ENCODE measurements at places on chromosomes 16 and 17.
A peak's percentile ranks its signal among the peaks of the same experiment; 100 is the strongest.

GRCh38 chr17:3222505-3222904, 15.0 kb downstream of the OR1A1 start:
- DNase-seq = no peak

GRCh38 chr16:89349947-89350633, 132.6 kb downstream of the ZNF778 start:
- no peak for DNase-seq

GRCh38 chr17:39823407-39824054, 40.6 kb downstream of the IKZF3 start:
- DNase-seq = no peak

DNA sequence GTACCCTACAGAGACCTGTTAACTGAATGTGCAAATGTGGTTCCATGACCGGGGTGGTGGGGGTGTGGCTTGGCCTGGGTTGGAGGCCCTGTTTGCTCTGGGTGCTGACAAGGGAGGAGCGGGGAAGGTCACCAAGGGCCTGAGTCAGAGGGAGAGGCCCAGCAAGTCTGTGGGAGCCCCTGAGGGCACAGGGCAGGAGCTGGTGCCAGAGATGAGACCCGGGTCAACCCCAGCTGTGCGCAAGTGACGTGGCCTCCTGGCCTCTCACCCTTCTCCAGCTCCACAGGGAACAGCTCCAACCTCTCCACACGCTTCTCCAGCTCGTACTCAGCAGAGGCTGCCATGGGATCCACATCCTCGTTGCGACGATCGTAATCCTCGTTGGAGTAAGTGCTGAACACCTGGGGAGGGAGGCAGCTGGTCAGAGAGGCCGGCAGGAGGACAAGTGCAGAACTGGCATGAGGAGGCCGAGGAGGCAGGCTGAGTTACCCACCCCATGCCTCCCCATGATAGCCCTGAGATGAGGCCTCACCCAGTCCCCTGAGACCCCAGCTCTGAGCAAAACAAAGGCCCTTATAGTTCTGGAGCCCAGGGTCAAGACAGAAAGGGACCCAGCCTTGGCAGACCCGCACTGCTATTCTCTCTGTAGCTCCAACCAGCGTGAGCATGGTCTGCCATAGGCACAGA, 5.5 kb downstream of the PPP1R9B start:
- DNase-seq = no peak

- DNase-seq = no peak
Observed at GRCh38 chr17:5446786-5447185, 7.8 kb upstream of the C1QBP start.

- DNase-seq = no peak
Observed at GRCh38 chr17:2022647-2023240, 2.4 kb downstream of the RTN4RL1 start.

- peak; percentile 11 for DNase-seq
Observed at GRCh38 chr17:73667181-73667959, 23.1 kb upstream of the SDK2 start.

GRCh38 chr17:35449371-35449931, 885 bp upstream of the SLFN13 start:
- no peak for DNase-seq

GRCh38 chr17:70434536-70435490, 265.5 kb downstream of the KCNJ2 start:
- DNase-seq = no peak

GRCh38 chr16:20865420-20866131, 34.6 kb downstream of the DCUN1D3 start:
- no peak for DNase-seq

- peak; percentile 70 for DNase-seq
Observed at GRCh38 chr16:1363501-1364041, 11.8 kb downstream of the GNPTG start.

- DNase-seq = no peak
Observed at GRCh38 chr17:28033972-28034714, 8.3 kb upstream of the NLK start.

GRCh38 chr16:47939680-47940079, 216.1 kb downstream of the ABCC12 start:
- DNase-seq = no peak

DNA sequence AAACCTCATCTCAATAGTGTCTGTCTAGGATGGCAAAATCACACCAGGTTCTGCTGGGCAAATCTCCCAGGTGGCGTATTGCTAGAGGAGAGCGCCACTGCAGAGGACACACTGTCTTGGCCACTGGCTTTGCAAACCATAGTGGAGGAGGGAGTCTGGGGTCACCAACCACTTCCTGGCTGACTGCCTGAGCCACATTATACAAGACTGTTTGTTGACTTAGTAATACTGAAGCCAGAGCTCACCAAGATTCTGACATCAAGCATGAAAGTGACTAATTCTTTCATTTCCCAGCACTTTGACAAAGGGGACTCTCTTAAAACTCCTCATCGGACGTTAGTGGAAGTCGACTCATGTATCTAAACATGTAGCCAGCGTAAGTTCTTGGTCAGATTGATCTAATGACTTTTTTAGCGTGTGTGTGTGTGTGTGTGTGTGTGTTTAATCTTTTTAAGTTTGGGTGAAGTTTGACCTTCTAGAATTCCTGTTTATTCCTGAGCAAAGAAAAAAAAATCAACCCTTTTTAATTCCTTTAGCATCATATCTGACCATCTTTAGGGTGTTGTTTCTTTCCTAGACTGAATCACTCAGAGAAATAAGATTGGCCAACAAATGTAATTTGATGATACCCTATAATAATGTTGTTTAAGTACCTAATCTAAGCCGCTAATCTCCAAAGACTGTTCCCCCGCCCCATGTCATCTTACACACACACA, 13.7 kb downstream of the PITPNC1 start:
- DNase-seq = peak; percentile 66

DNA sequence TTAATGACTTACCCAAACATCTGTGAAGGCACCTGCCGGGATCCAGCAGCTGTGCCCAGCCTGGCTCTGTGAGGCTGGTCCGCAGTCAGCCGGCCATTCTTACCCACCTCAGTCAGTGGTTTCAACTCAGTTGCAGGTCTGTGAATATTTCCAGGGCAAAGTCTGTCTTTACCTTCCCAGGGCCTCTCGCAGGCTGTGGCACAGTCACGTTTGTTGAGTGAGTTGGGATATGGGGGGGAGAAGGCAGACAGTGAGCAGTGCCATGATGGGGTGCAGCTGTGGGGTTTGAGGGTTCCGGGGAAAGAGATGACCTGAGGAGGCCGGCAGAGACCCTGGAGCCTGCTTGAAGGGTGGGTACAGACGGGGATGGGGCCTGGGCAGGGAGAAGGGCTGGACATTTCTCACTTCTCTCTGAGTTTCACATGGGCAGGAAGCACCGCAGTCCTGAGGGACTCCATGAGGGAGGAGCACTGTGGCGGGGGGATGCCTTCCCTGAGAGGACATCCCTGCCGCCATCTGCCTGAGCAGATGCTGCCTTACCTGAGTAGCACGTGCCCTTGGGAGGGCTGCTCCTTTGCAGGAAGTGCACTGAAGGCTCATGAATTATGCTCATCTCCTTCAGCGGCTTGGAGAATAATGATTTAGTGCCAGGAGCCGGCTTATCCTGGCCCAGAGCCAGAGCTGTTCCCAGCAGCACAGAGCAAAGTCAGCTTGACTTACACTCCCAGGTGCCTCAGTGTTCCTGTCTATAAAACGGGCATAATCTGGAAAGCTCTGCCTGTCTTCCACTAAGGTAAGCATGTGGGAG, 48.1 kb downstream of the KSR1 start:
- DNase-seq = no peak

GRCh38 chr16:55585631-55586030, 19.1 kb downstream of the CAPNS2 start:
- no peak for DNase-seq

GRCh38 chr17:3475812-3476610, at the start of gene ASPA:
Gene ASPA (plus strand): TSS chr17:3475997. CDS start chr17:3476160, 163 bp downstream.
- no peak for DNase-seq

GRCh38 chr16:3690980-3691720, 26.2 kb downstream of the TRAP1 start:
- no peak for DNase-seq

GRCh38 chr17:41621916-41622315, 2.5 kb downstream of the KRT17 start:
- no peak for DNase-seq

DNA sequence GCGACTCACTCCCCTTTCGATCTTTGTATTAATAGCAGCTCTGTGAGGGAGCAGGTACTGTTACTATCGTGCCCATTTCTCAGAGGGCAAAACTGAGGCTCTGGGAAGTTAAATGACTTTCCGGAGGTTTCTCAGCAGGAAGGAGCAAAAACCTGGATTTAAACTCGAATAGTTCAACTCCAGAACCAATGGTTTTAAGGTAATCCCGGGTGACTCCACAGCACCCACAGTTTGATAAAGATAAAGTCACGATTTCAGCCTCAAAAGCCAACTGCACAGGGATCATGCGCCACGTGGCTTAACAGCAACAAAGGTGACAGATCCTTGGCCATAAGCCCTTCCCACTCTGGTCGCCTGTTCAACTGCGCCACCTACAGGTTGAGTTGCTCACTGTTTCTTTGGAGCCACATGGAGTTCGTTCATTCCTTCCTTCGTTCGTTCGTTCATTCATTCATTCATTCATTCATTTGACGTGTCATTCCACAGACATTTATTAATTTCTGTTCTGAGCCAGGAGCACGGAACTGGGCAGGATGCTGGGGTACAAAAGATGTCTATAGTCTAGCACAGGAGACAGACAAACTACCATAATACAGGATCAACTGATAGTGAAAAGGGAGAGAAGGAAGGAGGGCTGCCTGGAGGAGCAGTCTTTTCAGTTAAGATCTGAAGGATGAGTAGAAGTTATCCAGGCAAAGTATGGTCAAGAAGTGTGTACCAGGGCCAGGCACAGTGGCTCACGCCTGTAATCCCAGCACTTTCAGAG, 134.8 kb downstream of the HS3ST2 start:
- DNase-seq = peak; percentile 39

Measured in CD4-positive, alpha-beta T cell treated with Interleukin-1 beta for 1 hour (primary cell).